Activated CD8-positive, alpha-beta T cell treated with anti-CD3 and anti-CD28 coated beads for 36 hours (primary cell): ENCODE measurements at places on chromosomes 6 and 20. TPM values are rescaled to one million over a fixed set of nuclear protein-coding genes. Genes with fewer than 3 reads are reported as not detected.

TRAPPC3L gene
- total RNA-seq = not detected

FAM120B gene
- 19.0 TPM for total RNA-seq

KIAA1755 gene
- not detected for total RNA-seq

HTR1E gene
- not detected for total RNA-seq

CPNE1 gene
- total RNA-seq = 324 TPM

MYLK2 gene
- total RNA-seq = 0.27 TPM

LRRN4 gene
- total RNA-seq = not detected

RAB32 gene
- not detected for total RNA-seq

MTO1 gene
- 43.2 TPM for total RNA-seq

EMILIN3 gene
- not detected for total RNA-seq

POM121L2 gene
- total RNA-seq = not detected

CAGE1 gene
- total RNA-seq = 0.18 TPM

PTPRK gene
- total RNA-seq = 7.7 TPM

TRIM31 gene
- not detected for total RNA-seq

RSPO4 gene
- total RNA-seq = not detected

SAPCD1 gene
- total RNA-seq = 18.7 TPM

BANF2 gene
- total RNA-seq = not detected

JPH2 gene
- total RNA-seq = 0.47 TPM

MDFI gene
- not detected for total RNA-seq

LY6G6C gene
- total RNA-seq = not detected

PYGB gene
- 26.1 TPM for total RNA-seq

VAPB gene
- 46.8 TPM for total RNA-seq

GJA1 gene
- not detected for total RNA-seq

ENPP5 gene
- 0.40 TPM for total RNA-seq

ADGRB3 gene
- not detected for total RNA-seq

ADGRG6 gene
- total RNA-seq = 1.5 TPM

OR2B3 gene
- total RNA-seq = not detected

RPRD1B gene
- total RNA-seq = 29.1 TPM

JAG1 gene
- total RNA-seq = 0.58 TPM

PLAGL1 gene
- total RNA-seq = 20.7 TPM

NKAIN2 gene
- not detected for total RNA-seq
